ENCODE measurements at places on chromosomes 4 and X.

DNA sequence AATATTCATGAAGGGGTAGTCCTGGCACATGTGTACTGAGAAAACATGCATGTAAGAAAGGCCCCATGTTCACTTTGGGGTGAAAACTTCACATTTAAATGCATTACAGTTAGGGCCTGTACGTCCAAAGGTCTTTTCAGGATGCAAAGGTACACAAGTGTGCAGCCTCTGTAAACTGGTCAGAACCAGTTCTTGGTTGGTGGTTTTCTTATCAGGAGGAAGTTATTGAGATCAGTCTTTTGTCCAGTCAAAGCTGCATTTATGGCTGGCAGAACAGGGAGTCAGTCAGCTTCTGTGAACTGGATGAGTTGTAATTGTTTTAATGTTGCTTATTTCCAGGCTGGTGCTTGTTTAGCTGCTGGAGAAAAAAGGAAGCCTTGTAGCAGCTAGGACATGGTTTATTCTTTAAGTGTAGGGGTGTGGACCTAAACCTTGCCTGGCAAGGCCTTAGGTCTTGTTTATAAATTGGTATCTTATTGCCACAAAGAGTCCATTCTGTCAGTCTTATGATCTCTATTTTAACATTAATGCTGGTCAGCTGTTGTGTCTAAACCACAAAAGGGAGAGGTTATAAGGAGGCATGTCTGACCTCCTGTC, 1906.6 kb upstream of the TENM3 start:
- DNase-seq = no peak

DNA sequence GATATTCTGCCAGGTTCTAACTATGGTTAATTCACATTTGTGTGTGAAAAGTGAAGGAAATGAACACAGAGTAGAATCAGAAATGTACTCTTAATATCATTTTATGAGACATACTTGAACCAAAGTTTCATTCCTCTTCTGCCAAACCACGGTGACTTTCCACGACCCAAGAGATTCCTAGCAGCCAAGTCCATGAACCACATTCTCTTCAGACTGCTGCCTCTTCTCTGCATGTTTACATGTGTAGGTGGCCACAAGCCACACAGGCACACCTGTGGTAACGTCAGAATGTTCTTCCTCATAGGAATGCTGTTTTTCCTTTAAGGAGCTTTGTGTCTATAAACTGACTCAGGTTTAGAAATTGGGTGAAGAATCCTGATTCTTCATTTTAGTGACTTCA, 1411.2 kb downstream of the RAPGEF2 start:
- no peak for DNase-seq

GRCh38 chrX:35722128-35722527, 76.0 kb upstream of the MAGEB16 start:
- DNase-seq = no peak

- DNase-seq = no peak
Measured at GRCh38 chrX:99603091-99603814, 806.8 kb downstream of the PCDH19 start.

DNA sequence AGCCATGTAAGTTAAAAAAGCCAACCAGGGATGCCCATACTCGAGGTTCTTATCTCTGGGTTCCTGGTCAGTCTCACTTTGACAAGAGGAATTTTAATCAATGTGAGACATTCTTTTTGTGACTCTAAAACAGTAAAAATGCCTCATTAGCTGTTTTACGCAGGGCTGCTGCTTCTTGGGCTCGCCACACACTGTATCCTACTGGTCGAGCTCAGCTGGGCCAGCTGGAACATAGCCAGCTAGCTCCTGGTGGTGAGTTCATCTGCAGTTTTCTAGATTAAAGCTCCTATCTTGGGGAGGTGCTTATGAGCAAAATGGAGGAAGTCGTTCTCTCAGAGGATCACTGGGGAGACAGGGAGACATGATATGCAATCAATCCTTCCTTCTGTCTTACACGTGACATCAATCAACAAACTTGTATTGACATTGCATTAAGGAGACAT, 55.9 kb upstream of the LEF1 start:
- no peak for DNase-seq

GRCh38 chr4:182370491-182370890, 127.3 kb downstream of the TENM3 start:
- no peak for DNase-seq

DNA sequence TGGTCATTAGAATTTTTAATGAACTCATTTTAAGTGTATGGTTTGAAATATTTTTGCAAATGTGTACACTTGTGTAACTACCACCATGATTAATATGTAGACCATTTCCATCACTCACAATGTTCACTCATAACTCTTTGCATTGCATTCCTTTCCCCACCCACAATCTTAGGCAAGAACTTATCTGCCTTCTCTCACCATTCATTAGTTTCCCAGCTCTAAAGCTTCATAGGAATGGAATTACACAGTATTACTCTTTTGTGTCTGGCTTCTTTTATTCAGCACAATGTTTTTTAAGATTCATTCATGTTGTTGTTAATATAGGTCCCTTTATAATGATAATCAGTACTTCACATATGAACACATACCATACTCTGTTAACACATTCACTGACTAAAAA, 106.1 kb downstream of the ARAP2 start:
- DNase-seq = no peak

- DNase-seq = no peak
Measured at GRCh38 chr4:148103597-148104355, 338.4 kb downstream of the NR3C2 start.

DNA sequence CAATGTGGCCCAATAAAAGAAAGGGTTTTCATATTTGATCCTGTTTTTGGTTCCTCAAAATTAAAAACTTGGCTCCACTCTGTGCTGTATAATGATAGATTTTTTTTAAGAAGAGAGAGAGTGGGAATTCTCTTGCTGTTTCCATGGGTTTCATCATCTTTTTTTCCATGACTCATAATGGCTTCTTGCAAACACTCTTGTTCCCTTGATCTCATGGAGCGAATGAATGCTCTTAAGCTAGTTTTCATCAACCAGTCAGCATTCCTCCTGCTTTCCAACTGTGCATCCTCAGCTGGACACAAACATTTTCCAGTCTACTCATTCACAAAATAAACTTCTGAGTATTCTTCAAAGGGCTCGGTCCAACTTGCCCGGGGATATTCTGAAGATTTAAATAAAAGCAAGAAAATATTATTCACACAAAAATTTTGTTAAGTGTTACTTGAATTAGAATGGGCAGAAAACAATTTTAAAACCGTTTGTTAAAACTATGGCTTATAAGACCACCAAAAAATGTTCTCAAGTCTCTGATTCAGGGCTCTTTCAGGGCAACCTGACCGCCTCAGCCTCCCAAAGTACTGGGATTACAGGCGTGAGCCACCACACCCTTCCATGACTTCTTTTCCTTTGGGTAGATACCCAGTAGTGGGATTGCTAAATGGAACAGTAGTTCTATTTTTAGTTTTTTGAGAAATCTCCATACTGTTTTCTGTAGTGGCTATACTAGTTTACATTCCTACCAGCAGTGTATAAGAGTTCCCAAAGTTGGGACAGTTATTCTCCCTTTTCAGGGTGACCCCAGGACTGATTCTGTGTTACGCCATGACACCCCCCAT, 64.7 kb downstream of the TMEM156 start:
- no peak for DNase-seq

- DNase-seq = no peak
Measured at GRCh38 chr4:182748949-182749348, 168.2 kb downstream of the DCTD start.

- DNase-seq = no peak
Measured at GRCh38 chr4:173519111-173520101, 10.6 kb downstream of the HAND2 start.

GRCh38 chr4:25481648-25482047, 104.6 kb downstream of the ANAPC4 start:
- DNase-seq = no peak

DNA sequence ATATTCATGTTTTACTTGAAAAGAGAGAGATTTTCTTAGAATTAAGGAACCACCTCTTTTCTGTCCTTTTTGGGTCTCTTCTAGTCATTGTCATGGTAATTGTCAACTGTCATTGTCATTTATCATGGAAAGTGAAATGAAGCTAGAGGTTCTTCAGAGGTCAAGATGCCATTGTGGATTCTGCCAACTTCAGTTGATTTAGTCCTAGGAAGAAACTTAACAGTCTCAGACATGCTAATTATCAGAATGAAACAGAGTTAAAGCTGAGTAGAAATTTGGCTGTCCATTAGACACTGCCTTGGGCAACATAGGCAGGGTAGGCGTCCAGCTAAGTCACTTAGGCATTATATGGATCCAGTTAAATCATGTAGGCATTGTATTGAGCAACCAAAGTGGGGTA, 796.1 kb upstream of the ADGRL3 start:
- DNase-seq = no peak

All from right hindlimb (tissue), 1 donor.